Bone marrow (tissue), 2 donors: ENCODE measurements at places on chromosomes 11 and 22.

DNA sequence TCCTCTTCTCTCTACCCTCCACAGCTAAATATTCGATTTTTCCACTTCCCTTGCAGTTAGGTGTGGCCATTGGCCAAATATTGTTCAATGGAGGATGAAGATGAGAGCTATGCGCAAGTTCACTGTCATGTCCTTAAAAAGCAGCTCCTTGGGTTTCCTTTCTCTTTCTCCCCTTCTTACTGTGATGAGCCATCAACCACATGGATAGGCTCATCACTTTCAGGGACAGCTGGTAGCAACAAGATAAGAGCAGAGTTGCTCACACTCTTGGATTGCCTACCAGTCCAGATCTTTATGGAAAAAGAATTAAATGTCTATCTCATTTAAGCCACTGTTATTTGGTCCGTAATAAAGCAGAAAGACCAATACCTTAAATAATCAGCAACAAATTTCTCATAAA is 377.0 kb downstream of the DDX10 start:
- DNase-seq = no peak

DNA sequence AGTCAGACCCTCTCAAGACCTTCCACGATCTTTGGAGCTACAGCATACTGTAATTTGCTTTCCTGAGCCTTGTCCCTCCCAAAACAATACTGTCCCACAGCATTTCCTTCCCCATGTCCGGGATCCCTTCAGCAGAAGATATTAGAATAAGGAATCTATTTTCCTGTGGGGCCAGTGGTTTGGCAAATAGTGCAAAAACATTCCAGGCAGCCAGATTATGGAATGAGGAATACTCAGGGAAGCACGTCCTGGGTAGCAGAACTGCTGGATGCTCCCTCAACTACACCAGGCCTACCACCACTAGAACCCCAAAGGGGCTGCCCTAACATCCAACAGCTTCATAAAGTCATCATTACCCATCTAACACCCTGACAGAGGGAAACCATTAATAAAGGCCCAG is 61.5 kb downstream of the AAMDC start:
- no peak for DNase-seq

- DNase-seq = no peak
Observed at GRCh38 chr22:36775586-36775963, 344 bp downstream of the IFT27 start.

DNA sequence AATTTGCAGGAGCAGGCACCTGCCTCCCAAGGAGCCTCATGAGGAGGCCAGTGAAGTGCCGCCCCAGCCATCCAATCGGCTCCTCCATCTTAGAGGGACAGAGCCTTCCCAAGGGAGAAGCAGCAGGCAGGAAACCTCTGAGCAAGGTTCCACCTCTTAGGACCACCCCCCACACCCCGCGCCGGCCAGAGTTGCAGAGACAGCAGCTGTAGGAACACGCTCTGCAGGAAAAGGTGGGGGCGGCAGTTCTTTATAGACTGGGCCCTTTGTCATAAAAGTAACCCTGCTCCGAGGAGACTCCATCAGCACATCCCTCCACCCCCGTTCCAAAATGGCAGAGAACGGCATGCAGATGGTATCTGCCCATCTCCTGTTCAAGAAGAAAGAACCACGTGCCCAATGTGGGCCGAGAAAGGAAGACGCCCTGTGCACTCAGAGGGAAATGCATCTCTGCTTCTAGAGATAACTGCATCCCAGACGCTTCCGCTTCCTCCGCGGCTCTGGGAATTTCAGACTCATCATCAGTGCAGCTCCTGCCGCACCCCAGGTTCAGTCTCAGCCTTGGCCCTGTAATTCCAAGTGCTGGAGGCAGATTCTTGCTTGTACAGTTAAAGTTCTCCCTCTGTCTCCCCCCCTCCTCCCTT is 98.5 kb downstream of the SPATA19 start:
- no peak for DNase-seq

- no peak for DNase-seq
Observed at GRCh38 chr11:88508418-88508758, 170.9 kb upstream of the CTSC start.

DNA sequence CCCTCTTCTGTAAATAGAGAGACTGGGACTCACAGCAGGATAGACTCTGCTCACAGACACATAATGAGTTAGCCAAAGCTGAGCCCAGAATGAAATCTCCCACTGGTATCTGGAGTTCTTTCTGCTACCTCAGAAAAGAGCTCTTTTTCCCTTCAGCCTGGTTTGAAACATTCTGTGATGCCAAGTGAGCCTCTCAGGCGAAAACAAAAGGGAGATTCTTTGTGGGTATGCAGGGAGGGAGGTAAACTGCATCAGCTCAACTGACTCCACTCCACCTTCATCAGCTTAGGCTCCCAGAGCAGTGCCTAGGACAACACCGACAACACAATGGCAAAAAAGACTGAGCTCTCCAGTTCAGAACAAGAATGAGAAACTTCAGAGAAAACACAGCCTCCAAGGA is 55.1 kb upstream of the SCUBE2 start:
- DNase-seq = no peak

DNA sequence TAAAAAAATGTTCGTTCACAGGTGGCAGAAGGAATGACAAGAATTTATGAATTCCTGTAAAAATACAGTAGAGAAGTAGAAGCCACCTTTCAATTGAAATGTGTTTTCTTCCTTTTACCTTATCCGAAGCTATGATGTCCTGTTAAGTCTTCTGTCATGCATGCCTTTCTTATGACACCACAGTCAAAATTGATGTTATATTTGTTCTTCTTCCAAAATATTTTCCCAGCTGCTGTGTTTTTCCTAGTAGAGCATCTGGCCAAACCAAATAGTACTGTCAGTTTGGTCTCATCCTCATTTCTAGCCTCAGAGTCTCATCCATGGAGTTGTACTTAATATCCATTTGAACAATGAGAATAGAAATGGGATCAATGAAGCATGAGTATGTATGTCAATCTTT is 206.1 kb downstream of the PGR start:
- DNase-seq = no peak

- no peak for DNase-seq
Observed at GRCh38 chr11:9112075-9112474, 20.7 kb upstream of the SCUBE2 start.

DNA sequence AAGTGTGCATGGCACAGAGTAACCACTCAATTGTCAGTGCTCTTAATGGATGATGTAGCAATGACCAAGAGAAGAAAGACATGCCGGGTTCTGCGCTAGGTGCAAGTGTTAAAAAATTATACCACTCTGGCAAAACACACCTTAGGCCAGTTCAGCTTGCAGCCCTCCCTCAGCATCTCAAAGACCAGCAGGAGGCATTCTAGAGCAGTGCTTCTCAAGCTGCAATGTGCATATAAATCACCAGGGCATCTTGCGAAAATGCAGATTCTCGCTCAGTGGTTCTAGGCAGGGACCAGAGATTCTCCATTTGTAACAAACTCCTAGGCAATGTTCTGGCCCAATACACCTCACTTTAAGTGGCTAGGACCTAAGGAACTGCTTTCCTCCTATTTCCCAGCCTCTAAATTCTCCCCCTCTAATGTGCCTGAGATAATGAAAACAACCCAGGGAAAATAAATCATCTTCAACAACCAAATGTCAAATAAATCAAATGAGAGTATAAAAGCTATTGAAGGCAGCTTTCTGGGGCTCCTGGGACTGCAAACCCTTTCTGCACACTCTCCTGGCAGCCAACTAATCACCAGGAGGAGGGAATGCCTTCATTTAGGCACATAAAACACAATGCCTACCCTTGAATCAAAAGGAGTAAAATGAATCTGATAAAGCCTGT is 337.2 kb upstream of the API5 start:
- DNase-seq = no peak

DNA sequence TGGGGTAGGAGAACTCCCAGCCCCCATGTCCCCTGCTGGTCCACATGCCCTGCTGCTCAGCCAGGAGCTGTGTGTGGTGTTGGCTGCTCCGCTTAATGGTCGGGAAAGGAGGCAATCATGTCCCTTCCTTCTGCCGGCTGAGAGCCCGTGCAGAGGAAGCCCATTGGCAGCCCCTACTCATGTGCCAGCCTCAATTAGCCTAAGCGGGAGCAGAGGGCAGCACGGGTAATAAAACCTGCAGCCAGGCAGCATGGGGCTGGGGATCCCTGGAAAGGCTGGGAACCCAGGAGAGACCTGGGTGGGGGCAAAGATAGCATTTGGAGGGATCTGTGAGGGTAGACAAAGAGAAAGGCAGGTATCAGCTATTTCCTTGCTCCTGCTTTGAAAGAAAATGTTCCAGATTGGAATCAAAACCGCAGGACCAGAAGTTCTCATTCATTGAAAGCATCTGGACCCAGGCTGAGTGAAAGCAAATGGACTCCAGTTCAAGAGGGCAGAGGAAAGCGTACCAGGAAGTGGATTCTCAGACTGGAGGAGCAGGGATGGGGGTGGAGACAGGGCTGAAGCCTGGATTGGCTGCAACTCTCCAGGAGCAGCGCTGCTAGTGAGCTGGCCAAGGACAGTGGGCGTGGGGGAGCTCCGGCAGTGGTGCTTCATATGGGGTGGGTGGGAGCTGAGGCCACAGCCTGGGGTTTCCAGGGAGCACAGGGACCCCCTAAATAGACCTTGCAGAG is 103.4 kb upstream of the NECTIN1 start:
- DNase-seq = no peak

GRCh38 chr22:29387921-29388758 is at the start of gene AP1B1:
Gene AP1B1, minus strand, starts transcription at chr22:29388570. Its CDS starts 21,327 bp downstream, at chr22:29367243.
- DNase-seq = peak; percentile 76

DNA sequence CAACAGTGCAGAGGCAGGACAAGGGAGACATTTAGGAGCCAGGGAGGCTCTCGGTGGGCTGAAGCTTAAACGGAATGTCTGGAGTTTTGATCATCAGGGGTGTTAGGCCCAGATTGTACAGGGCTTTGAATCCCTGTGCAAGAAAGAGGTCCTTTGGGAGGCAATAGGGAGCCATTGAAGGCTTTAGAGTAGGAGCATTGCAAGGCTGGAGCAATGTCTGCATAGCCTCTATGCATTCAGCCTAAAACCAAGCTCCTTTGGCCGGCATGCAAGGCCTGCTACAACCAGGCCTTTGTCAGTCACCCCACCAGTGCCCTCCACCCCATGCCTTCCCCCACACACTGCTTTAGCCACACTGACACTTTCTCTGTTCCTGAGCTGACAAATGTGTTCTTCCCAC is 47.4 kb upstream of the FGF3 start:
- no peak for DNase-seq

GRCh38 chr11:61164606-61165424 is 3.6 kb upstream of the VPS37C start:
- DNase-seq = no peak

DNA sequence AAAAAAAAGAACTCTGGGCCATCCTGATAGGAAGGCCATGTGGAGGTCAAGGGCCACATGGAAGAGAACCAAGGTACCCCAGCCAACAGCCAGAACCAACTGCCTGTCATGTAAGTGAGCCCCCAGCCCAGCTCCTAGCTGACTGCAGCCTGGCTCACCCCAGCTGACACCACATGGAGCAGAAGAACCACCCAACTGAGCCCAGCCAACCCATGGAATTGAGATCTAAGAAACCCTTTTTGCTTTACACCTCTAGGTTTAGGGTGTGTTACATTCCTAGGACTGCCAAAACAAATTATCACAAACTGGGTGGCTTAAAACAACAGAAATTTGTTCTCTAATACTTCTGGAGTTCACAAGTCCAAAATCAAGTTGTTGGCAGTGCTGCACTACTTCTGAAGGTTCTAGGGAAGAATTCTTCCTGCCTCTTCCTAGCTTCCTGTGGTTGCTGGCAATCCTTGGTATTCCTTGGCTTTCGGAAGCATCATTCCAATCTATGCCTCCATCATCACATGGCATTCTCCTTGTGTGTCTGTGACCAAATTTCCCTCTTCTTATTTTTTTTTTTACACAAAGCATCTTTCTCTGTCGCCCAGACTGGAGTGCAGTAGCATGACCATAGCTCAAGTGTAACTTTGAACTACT is 4.4 kb downstream of the C11orf86 start:
- DNase-seq = no peak

- no peak for DNase-seq
Observed at GRCh38 chr11:119474682-119475596, 52.0 kb upstream of the THY1 start.

DNA sequence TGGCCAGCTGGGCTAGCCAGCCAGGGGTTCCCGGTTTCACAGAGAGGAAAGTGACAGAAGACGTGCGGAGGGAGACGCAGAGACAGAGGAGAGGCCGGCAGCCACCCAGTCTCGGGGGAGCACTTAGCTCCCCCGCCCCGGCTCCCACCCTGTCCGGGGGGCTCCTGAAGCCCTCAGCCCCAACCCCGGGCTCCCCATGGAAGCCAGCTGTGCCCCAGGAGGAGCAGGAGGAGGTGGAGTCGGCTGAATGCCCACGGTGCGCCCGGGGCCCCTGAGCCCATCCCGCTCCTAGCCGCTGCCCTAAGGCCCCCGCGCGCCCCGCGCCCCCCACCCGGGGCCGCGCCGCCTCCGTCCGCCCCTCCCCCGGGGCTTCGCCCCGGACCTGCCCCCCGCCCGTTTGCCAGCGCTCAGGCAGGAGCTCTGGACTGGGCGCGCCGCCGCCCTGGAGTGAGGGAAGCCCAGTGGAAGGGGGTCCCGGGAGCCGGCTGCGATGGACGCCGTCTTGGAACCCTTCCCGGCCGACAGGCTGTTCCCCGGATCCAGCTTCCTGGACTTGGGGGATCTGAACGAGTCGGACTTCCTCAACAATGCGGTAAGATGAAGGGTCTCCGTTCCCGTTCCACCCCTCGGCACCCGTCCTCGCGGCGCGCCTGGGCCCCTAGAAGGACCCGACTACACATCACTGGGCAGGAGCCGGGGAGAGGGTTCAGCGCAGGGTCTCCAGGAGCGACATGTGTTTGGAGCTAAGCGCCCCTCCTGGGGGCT is at the start of gene CREB3L1:
Gene CREB3L1, plus strand, starts transcription at position 41 of the 765 bp plus-strand sequence. Its CDS starts 450 bp downstream, at position 491.
- DNase-seq = no peak

DNA sequence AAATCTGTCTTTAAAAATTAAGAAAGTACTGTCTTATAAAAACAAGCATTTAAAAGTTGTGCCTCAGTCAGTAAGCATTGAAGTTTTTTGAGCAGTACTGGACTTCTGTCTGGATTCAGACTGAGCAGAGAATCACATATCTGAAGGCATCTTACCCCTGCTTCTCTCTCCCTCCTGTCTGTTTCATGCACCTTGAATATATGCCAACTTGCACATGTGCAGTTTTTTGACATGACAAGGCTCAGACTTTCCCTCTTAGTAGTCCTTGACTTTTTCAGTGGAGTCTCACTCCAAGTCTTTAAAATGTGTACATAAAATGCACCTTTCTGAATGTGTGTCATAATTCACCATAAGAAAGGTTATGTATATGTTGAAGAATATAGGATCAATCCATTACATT is 19.8 kb downstream of the SPECC1L start:
- no peak for DNase-seq

GRCh38 chr22:46293577-46294260 is 3.0 kb upstream of the GTSE1 start:
- peak; percentile 14 for DNase-seq

DNA sequence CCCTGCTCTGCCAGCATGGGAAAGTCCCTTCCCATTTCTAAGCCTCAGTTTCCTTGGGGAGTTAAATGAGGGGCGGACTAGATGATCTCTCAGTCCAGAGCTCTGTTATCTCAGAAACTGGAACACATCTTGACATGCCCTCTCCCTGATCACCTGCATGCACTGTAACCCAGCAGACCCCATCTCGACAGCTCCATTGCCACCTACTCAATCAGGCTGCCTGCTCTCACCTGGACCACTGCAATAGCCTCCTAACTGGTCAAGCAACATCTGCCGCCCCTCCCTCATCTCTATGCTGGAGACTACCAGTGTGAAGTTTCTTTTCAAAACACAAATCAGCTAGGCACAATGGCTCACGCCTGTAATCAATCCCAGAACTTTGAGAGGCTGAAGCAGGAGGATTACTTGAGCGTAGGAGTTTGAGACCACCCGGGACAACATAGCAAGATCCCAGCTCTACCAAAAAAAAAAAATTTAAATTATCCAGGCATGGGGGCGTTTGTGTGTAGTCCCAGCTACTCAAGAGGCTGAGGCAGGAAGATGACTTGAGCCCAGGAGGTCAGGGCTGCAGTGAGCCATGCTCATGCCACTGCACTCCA is 22.2 kb downstream of the LRRC55 start:
- DNase-seq = no peak
